ENCODE measurements at places on chromosomes 7 and 10. TPM values are rescaled to one million over a fixed set of nuclear protein-coding genes. Genes with fewer than 3 reads are reported as not detected.

HSPA12A gene
- 17.3 TPM for total RNA-seq

TMEM106B gene
- 78.8 TPM for total RNA-seq

FAM200A gene
- 18.9 TPM for total RNA-seq

CDC14C gene
- total RNA-seq = 0.31 TPM

CLCN1 gene
- under 0.01 TPM for total RNA-seq

CDK14 gene
- 123 TPM for total RNA-seq

AFAP1L2 gene
- total RNA-seq = 8.1 TPM
